Stimulated activated CD8-positive, alpha-beta memory T cell treated with anti-CD3 and anti-CD28 coated beads, Interleukin-7, amount 100 ng/mL, for 24 hours (primary cell): ENCODE measurements at places on chromosomes 12 and 14.

DNA sequence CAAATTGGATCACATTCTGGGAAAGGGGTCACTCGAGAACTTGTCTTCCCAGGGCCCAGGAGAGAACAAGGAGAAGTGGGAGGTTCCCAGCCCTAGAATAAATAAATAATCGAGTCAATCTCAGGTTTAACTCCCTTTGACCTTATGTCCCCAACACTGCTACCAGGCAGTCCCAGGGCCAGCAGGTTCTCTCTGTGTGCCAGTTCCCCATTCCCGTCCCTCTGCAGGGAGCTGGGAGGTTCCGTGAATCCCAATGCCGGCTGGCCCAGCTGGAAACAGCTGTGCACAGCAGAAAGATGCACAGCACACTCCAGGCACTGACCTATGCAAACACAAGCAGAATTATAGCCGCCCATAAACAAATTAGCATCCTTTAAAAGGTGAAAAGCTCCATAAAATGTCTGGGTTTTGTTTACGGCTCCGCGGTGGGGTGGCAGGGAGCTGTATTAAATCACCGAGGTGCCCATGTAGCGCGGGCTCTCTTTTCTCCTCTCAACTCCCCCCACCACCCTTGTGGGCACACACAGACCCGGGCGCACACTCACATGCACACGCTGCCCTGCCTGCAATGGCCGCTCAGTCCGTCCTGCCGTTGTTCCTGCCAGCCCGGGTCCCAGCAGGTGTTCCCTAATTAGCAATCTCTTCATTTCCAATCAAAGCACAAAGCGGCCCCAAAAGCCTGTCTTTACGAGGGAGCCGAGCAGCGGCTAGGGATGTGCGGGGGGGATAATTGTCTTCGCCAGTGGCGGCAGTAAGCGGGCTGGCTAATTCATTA lies 46.6 kb upstream of the ESRRB start:
- DNase-seq: no peak

DNA sequence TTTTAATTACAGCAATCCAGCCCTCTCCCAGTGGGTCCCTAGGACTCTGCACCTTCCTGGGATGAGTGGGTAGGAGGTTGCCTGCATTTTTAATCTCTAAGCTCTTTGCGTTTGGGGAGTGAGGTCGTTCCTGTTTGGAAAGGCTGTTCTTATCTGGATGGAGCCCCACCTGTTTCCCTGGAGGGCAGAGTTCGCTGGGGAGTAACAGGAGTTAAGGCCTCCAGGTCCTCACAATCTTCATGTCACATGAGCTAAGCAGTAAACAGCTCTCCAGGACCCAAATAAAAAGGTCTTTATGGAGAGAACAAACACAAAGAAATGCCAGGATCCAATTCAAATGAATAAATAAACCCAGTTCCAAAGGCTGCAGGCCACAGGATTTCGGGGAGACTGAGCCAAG lies 56.0 kb upstream of the RFLNA start:
- no peak for DNase-seq

GRCh38 chr14:102491786-102492530 lies 17.6 kb downstream of the ANKRD9 start:
- no peak for DNase-seq

GRCh38 chr14:67395876-67396189 lies 16.1 kb downstream of the PLEK2 start:
- no peak for DNase-seq

- no peak for DNase-seq
Measured at GRCh38 chr14:98940693-98941437, 331.1 kb downstream of the BCL11B start.

DNA sequence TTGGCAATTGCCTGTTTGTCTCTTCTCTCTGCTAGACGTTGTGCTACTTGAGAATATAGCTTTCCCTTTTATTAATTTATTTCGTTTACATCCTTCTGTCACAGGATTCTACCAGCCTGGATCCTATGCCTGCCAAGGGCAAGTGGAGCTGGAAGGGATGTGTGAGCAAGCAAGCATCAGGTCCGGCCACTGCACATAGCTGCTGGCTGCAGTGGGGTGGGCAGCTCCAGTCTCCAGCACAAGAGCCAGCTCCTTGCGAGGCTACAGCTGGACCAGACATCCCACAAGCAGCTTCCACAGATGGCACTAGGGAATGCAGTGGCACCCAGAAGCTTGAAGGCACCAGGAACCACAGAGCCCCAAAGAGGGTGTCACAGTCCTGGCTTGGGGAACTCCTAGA lies 225.0 kb downstream of the KCNC2 start:
- DNase-seq: no peak

DNA sequence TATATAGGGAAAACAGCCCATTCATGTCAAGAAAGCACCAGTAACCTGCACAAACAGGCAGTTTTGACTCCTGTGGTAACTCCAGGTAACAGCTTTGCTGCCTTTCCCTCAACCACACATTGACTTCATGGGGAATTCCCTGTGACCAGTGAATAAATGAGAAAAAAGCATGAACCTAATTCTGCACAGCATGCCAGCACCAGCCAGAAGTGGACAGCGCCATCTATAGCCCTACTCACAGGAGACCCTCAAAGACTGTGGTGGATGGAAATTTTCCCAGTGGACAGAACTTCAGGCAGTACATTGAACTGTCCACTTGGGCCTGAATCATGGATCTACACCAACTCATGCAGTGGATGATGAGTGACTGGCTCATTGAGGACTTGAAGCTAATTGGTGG lies 152.1 kb downstream of the SLC8A3 start:
- no peak for DNase-seq

DNA sequence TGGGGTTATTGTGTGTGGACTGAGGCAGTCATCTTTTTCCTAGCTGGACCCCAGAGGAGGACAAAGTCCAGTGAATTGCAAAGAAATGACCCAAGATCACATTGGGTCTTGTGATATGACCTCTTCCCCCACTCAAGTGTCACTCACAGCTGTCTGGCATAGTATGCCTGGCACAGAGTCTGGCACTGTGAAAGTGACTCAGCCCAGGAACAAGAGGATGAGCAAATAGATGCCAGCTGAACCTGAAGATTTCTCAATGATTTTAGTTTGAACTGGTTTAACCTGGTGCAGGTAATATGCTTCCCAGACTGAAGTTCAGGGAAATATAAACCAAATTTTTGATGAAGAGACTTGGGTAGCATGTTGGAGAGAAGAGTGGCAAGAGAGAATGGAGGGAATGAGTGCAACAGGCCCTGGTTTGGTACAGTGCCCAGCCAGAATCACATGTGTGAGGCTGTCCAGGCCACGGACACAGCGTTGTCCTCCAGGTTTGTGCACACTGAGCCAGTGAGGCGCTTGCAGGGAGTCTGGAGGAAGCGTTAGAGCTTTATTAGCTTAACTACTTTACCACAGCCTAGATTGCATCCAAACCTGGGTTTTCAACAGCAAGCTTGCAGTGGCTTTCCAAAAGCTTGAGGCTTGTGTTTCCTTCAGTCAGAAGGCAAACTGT lies 332.9 kb downstream of the NUAK1 start:
- no peak for DNase-seq

DNA sequence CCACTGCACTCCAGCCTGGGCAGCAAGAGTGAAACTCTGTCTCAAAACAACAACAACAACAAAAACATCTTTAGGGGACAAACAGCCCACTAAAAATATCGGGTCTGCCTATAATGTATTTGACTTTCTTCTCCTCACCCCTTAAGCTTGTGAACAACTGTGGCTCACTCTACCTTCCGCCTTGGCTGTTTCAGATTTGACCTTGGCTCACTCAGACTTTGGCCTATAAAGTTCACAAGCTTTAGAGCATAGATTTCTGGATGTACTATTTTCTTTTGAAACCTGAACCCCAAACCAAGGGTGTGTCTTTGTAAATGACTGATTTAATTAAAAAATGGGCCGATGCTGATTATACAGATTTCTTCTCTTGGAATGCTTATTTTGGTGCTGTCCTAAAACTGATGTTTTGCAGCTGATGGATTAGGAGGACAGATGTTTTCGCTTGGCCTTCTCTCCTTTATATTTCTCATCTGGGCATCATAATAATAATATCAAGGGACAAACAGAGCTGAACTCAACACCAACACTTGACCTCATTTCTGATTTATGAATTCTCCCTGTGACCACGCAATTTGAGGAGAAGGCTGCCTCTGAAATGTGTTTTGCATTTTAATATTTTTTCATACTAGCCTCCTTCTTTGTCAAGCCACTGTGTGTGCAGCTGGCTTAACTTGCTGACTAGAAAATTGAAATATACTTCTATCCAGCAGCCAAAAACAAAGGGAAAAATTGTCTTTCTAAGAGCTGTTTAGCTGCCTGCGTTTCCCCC lies 40.2 kb upstream of the RASSF3 start:
- no peak for DNase-seq

GRCh38 chr12:18868717-18869116 lies 130.8 kb downstream of the CAPZA3 start:
- DNase-seq: no peak

DNA sequence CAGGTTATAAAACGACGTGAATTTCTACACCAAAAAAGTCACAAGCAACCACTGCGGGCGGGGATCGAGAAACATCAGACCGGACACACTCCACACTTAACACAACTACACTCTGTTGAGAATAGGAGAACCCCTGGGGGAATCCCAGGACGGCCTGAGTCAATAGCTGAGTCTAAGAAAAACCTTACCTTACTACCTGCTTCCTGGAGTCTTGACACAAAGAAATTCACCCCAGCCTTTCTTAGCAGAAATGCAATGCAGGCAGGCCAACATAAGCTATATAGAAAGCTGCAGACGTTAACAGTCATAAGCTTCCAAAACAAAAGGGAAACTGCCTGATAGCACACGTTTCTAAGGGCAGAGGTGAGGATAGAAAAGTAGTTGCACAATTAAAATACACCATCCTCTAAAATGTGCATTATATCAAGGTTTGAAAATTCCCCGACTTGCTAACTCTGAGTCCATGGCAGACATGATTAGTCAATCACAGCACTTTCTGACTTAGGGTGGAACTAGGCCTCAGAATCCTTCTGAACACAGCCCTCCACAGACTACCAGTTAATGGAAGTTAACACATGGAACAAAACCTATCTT lies 68.0 kb downstream of the CCDC88C start:
- no peak for DNase-seq

DNA sequence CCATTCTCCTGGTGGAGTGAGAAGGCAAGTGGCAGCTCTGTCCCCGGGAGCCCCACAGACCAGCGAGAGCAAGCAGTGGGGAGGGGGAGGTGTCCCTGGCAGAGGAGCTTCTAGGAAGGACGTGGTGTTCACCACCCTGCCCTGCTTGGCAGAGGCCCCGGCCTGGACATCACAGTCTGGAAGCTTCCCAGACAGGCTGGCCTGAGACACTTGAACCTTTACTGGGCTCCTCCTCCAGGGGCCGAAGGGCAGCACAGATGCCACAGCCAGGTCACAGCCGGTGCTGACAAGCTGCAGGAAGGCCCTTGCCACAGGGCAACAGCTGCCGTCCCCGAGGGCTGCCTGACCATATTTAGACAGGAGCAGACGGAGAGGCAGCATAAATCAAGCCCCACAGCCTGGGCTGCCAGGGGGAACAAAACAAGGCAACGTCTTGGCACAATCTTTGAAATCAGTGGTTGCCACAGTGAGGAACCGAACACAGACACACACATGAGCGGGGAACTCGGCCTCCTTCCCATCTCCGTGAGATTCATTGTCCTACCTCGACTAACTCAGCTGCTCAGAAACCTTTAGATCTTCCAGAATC lies 28.5 kb downstream of the PRIMA1 start:
- DNase-seq: no peak

DNA sequence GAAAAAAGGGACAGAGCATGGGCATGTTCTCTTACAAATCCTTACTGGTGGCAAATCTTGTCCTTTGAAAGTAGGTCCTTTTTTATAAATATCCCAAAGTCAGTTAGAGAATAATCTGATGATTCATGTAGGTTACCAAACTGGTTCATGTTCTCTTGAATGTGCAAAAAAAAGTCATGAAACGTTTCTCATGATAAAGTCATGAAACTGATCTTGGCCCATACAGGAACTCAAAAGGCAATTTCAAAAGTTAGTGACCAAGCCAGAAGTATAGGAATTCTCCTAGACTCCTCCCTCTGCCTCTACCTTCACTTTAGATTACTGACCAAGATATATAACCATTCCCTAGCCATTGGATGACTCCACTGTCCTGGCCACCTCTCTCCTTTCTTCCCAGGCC lies 27.3 kb upstream of the SPTSSA start:
- DNase-seq: no peak

DNA sequence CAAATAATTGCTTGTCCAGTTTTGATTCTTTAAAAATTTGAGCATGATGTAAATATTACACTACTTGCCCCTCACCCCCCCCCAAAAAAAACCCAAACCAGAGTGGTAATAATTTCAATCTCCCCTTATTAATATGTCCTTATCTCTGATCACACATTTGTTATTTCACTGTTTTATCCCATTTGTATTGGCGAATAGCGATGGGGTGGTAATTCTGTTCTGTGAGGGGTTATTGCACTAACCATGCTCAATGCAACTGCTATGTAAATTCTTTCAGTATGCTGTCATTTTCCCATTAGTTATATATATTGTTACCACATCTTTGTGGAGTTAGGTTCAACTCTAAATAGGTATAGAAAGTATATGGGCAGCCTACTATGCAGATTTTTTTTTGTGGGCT lies 1.1 kb downstream of the RIMKLB start:
- DNase-seq: no peak

DNA sequence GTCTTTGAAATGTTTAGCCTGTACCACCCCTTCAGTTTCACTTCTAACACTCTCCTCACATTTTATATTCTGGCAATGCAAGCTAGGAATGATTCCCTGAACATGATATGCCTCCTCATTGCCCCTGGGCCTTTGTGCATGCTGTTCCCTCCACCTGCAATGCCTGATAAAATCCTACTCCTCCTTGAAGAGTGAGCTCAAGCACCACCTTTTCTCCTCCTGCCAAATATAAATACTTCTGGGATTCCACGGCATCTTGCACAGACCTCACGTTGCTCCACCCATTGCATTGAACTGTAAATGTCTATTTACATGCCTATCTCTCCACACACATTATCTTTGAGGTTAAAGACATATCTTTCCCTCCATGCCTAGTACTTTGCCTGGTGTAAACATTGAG lies 21.1 kb downstream of the NKX2-1 start:
- DNase-seq: no peak

DNA sequence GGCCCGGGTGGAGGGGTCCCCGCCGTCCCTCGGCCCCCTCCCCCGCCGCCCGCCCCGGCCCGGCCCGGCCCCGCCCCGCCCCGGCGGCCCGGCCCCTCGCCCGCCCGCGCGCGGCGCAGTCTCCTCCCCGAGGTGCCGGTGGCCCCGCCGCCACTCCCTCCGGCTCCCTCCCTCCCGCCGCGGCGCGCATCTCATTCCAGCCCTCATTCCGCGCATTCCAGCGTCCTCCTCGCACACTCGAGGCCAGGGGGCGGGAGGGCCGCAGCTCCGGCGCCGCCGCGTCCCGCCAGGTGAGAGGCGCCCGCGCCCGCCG lies at the start of gene TEAD4:
Gene TEAD4, plus strand, starts transcription at position 206 of the 313 bp plus-strand sequence.
- no peak for DNase-seq

GRCh38 chr12:75746621-75747020 lies 235.2 kb upstream of the KRR1 start:
- DNase-seq: no peak

- no peak for DNase-seq
Measured at GRCh38 chr14:68165274-68165843, 345.8 kb downstream of the RAD51B start.

GRCh38 chr12:6925540-6926279 lies 2.0 kb upstream of the ATN1 start:
- DNase-seq: no peak

- no peak for DNase-seq
Measured at GRCh38 chr12:98373025-98373554, 142.3 kb upstream of the TMPO start.
